Stimulated activated CD4-positive, alpha-beta T cell treated with anti-CD3 and anti-CD28 coated beads, TNF-alpha, amount 100 ng/mL, for 1 hour (primary cell): ENCODE measurements at places on chromosomes 11 and 22.

DNA sequence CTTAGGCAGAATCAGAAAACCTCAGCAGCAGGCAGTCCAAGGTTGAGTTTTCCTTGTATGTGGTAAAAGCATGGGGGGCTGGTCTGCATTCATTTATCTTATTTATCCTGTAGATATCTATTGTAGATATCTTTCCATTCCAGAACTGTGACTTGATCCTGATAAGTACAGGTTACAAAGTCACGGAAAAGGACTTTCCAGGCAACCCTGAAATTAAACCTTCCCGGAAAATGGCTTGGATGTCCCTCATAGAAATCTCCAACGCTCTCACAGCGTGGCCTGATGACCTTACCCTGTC is 48.8 kb upstream of the MYO18B start:
- no peak for DNase-seq

DNA sequence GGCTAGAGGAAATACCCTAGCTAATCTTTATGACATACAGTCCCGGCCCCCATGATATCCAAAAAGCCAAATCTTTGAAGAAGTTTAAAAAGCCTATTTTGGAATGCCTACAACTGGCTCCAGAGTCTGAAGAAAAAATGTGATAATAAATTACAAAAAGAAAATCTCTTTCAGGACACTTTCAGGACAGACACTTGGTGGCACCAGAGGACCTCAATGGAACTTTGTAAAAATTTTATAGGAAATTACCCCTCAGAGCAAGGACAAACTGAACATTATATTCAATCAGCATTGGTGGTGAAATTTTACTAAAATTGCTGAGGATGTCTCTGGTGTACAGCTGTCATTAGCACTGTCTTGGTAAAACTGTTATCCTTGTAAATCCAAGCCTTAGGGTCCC is 81.0 kb downstream of the CCDC73 start:
- DNase-seq: no peak

- DNase-seq: no peak
Observed at GRCh38 chr11:11420899-11421285, 67.8 kb upstream of the CSNK2A3 start.

DNA sequence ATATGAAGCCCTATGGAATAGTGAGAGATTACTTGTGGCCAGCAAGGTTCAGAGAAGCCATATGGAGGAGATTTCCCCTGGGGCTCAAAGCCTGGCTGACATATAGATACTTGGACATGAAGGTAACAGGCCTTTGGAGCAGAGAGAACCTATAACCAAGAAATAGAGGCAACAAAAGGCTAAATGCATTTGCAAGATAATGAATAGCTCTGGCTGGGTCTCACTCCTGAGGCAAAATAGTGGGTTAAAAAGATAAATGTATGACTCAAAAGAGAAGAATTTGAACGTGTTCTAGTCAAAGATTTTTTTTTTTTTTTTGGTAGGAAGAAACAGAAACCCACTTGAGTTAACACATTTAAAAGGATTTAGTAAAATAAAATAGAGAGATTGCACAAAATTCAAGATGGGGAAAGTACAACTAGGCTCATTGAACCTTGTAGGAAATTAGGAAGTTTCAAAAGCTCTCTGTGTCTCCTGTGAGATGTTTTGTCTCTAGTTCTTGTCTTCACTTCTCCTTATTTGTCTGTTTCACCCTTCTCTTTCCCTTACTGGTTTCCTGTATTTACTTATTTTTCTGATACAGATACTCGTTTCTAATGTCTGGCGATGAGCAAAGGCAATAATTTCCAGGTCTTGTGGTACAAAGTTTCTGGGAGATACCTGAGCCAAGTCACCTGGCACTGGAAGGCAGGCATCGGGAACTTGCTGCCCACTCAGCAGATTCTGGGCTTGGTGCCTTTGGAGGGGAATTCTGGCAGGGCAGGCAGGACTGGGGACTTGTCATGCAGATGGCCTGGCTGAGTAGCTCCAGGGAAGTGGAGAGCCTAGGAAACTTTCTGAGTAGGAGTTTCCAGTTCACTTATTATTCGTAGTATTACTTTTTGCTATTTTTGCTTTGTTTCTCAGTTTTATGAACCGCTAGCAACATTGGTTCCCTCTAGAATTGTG is 49.2 kb upstream of the SESN3 start:
- no peak for DNase-seq

- DNase-seq: no peak
Observed at GRCh38 chr11:21205205-21205604, 535.8 kb downstream of the NELL1 start.
